T1000 (cell line): ENCODE measurements at places on chromosomes 7 and 10.
A peak's percentile ranks its signal among the peaks of the same experiment; 100 is the strongest.

- no peak for DNase-seq
Observed at GRCh38 chr10:129586898-129587443, 119.9 kb downstream of the MGMT start.

DNA sequence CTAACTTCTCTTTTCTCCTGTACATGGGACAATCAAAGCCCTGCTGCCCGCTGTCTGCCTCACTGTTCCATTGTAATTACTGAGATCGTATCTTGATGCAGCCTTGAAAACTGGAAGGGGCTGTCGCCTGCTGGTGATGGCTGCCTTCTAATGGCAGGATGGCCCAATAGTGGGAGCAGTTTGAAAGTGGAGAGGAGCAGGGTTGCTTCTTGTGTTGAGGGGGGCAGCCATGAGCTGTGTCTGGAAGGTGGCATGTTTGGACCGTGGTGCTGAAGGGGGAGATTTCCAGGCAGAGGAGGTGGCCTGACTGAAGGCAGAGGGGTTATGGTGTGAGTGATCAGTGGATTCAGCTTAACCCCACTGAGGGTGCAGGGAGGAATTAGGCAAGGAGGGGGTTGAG is 8.1 kb downstream of the WDFY4 start:
- no peak for DNase-seq

DNA sequence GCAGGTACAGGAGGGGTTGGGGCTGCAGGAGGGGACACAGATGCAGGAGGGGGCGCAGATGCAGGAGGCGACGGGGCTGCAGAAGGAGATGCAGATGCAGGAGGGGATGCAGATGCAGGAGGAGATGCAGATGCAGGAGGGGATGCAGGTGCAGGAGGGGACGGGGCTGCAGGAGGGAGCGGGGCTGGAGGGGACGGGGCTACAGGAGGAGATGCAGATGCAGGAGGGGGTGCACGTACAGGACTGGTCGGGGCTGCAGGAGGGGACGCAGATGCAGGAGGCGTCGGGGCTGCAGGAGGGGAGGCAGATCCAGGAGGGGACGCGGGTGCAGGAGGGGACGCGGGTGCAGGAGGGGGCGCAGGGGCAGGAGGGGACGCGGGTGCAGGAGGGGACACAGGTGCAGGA is 66.5 kb downstream of the VWA2 start:
- DNase-seq, result no peak

DNA sequence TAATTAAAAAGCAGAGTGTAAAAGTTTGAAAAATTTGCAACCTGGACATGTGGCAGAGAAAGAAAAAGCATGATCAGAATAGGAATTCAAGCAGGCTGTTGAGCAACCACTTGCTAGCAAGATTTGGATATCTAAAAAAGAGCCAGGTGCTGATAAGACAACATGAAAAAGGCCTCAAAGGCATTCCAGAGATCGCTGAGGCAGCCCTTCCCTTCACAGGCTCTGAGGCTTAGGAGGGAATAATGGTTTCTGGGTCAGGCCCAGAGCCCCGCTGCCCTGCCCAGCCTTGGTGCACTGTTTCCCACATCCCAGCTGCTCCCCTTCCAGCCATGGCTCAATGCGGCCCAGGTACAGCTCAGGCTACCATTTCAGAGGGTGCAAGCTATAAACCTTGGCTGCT is 64.1 kb upstream of the EEPD1 start:
- no peak for DNase-seq

DNA sequence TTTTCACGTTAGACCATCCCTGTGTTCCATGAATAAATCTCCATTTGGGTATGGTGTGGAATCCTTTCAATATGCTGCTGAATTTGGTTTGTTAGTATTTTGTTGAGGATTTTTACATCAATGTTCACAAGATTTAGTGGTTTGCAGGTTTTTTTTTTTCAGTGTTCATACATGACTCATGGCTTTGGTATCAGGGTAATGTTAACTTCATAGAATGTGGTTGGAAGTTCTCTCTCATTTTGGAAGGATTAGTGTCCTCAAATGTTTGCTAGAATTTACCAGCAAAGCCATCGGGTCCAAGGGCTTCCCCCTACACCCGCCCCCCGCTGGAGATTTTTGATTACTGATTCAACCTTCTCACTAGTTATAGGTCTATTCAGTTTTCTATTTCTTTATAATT is 398.0 kb downstream of the NXPH1 start:
- peak; percentile 8 for DNase-seq

GRCh38 chr10:53997953-53998352 is 803.1 kb downstream of the PCDH15 start:
- DNase-seq, result no peak

GRCh38 chr10:101113890-101114403 is 17.2 kb upstream of the TLX1 start:
- no peak for DNase-seq

DNA sequence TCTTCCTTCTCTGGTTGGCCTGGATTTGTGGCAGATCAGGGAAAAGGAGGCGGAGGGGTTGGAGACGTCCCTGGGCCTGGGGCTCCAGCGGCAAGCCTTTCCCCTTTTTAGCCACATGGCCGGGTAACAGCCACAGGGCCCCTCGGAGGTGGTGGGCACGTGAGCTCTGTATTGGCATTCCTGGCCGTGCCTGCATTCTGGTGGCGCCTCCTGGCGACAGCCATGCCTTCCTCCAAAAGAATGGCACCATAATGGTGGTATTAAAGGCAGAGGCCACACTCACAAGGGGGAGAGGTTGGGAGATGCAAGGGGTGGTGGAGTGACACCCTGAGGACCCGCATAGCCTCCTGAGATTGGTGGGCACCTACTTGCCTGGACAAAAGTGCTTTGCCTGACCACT is 3.0 kb upstream of the AQP1 start:
- no peak for DNase-seq

DNA sequence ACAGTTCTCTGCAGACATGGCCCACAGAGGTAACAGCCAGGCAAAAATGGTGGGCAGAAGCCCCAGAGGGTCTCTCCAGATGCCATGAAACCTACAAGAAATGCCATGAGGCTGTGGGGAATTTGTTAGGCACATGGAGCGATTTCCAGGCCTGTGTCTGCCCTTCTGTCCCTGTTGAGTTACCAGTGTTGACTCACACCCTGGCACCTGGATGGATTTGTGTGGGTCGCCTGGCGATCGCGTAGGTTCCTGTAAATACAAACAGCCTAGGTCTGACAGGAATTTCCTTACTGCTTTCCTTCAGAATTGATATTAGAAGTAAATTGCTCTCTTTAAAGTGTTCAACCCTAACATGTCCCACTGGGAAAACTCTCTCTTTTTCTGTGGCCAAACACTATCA is 164.9 kb upstream of the EEPD1 start:
- no peak for DNase-seq

DNA sequence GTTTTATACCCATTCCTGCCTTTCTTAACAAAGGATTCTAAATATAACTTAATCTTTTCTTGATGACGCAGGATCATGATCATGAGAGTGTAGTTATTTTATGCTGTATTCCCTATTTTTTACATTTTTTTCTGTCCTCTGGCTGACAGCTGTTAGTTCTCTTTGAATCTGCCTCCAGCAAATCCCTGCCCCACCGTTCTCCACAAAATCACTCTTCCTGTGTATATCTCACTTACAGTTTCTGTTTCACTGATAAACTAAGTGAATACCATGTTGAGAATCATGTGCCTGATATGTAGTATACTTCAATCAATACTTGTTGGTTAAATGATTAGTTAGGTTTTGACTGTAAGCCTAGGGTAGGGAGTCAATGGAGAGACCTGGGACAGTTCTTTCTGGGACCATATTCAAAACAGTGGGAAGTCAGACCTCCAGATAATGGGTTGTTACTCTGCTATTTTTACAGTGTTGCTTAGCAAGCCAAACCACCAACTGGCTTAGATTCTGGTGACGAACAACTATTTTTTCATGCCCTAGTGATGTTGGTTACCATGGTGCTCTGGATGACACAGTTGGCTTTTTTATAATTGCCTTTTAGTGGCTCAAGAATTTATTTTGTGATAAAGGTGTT is 12.8 kb downstream of the CNNM1 start:
- DNase-seq, result no peak

- no peak for DNase-seq
Observed at GRCh38 chr10:62199584-62199983, 69.1 kb downstream of the RTKN2 start.

GRCh38 chr7:21934808-21935207 is 10.9 kb downstream of the CDCA7L start:
- DNase-seq, result no peak

DNA sequence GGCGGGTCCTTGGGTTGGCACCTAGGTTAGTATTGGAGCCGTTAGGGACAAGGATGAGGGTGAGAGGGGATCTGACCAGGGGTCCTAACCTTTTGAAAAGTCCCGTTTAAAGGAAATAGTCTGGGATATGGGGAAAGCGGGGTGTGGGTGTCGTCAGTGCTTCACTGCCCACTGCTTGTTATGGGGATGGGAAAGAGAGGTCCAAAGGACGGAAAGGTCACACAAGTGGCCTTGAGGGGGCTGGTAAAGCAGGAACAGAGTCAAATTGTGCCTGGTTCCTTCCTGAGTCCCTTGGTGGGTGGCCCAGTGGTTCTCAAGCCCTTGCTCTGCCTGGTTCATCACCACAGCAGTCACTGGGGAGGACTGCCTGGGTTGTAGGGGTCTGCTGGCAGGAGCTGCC is 2.6 kb upstream of the ZNF775 start:
- no peak for DNase-seq

DNA sequence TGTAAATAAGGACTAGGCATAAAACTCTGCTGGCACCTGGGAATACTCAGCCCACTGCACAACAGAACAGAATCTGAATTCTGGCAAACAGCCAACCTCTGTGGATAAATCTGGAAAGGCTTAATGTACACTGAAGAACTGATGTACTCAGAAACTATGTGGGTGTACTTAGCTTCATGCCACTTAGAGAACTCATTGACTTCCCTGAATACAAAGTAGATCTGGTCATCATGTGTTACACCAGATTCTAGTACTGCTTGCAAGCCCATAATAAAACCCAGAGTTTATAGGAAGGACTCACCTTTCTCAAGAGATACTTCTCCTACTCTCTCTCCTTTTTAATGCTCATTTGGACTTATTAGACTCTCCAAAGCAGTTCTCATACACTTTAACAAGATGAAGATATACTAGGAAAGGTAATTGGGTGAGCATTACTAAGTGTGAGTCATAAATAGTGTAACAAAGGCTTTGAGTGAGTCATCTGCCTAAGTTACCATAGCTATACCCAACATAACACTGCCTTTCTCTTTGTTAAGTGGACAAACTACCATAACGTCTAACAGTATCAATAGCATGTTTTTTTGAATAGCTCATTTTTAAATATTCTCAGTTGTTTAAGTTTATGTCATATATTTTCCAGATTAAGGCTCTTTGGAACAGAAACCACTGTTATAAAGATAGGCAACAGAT is 309.1 kb downstream of the MDFIC start:
- no peak for DNase-seq

DNA sequence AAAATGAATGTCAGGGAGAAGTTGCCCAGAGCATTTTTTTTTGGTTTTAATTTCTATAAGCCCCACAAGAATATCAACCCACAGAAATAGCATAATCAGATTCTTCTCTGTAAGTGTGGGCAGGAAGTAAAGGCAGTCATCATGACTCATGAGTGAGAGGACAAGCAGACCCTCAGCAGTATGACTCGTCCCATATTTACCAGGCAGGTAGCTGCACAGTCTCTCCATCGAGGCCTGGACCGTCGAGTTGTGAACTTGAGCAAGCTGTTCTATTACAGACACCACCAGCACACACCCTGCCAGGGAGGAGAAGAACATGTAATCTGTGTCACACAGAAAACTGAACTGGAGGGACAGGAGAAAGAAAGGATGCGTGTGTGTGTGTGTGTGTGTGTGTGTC is 37.8 kb downstream of the AOAH start:
- DNase-seq, result no peak
